ENCODE measurements at places on chromosomes 7 and 10.

- DNase-seq = no peak
These were observed 35.7 kb upstream of the SH2D4B start for GRCh38 chr10:80501913-80502521.

DNA sequence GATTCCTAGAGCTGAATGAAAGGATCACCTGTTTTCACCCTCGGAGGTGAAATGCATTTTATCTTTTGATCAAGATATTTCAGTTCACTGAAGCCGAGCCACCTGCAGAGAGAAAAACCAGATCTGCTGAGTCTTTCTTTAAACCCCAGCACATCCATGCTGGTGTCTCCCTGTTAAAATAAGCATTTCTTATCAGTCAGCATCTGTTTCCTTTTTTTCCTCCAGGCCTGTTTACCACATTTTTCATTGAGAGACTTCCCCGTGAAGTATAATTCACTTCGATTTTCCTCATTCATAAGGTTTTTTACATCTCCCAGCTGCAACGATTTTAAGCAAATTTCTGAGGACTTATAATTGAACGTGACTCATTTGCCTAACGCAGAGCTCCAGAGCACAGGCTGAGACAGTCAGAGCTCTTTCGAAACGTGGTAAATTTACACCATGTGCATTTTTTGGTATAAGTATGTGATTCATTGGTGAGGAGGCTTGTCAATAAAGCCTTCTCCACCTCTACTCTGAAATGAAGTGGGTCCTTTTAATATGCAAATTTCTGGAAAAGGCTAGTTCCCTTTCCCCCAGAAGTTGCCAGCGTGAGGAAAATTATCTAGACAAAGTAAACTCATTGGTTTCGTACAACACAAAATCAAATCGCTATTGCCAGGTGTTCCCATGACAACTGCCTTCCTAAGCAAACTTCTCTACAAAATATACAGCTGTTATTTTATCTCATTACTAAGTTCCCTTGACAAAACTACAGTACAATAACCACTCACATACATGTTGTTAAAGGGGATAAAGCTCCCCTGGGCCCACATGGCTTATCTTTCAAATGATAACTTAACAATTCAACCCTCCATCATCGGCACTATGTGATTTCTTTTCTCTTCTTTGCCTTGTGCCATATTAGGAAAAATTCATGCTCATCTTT, 374.8 kb upstream of the AKR1E2 start:
- no peak for DNase-seq

DNA sequence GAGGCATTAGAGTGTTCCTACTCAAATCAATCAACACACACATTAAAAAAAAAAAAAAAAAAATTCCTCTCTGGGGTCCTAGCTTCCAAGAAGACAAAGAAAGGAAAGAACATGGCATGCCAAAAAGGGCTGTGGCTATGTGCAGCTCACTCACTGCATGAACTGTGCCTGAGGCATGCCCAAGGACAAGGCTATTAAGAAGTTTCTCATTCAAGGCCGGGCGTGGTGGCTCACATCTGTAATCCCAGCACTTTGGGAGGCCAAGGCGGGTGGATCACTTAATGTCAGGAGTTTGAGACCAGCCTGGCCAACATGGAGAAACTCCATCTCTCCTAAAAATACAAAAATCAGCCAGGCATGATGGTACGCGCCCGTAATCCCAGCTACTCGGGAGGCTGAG, 41.9 kb upstream of the PPP3CB start:
- no peak for DNase-seq

DNA sequence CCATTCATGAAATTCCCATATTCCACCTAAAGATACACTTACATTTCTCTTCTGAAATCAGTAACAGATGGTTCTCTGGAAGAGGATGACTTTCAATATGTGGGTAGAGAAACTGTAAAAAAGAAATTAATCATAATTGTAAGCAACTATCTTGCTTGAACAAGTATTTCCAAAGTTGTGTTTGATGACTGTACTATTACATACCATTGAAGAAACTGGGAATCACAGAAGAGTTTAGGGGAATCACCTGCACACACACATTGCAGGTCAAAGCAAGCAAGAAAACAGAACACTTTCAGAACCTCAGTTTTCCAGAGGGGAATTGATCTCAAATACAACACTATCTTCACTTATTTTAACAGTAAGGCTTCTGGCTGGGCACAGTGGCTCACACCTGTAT, 33.6 kb downstream of the GSAP start:
- no peak for DNase-seq

GRCh38 chr10:103828587-103829197, 26.7 kb downstream of the SH3PXD2A start:
- DNase-seq = no peak

GRCh38 chr10:7507887-7508726, 97.3 kb upstream of the SFMBT2 start:
- DNase-seq = no peak

GRCh38 chr7:75573477-75574019, 81.4 kb downstream of the SPDYE5 start:
- no peak for DNase-seq

DNA sequence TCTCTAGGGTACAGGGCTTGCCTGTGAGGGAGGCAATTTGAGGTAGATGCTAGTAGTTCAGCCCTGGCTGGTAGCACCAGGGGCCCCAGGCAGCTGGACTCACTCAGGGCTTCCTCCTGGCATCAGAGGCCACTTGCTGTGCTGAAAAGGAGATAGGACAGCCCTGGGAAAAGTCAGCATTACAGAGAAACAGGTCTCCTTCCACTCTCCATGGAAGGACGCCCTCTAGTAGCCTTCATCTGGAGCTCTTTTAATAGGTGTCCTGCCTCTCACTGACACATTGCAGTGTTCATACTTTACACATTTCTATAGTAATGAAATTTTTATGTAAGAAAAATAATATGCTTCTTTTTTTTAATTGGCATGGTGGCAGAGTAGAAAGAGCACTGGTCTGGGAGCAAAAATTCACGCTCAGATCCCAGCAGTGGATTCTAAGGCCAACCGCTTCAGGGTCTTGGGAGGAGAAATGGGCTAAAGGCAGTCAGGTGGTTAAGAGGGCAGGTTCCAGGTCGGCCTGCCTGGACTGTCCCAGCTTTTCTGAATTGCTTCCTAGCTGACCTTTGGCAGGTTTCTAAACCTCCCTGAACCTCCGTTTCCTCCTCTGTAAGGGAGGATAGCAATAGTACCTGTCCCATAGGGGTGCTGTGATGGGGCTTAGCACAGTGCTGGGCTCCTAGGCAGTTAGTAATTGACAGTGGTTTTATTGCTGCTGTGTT, 35.8 kb downstream of the AIFM2 start:
- DNase-seq = no peak

DNA sequence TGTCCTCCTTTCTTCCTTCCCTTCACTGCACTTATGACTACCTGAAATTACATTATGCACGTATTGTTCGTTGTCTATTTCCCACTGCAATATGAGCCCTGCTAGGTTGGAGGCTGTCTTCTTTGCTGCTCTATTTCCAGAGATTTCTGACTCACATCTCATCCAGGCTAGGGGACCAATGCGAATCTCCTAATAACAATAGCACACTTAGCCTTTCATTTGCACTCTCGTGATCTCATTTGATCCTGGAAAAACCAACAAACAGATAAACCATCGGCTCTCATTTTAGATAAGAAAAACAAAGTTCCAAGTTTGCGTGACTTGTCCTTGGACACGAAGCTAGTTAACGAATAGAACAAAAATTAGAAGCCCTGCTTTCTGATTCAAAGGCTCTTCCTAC, 1.4 kb downstream of the ZNF438 start:
- no peak for DNase-seq

GRCh38 chr10:131181456-131181855, 130.1 kb downstream of the TCERG1L start:
- DNase-seq = no peak

- DNase-seq = no peak
These were observed 530.9 kb upstream of the AUTS2 start for GRCh38 chr7:69067397-69067796.

DNA sequence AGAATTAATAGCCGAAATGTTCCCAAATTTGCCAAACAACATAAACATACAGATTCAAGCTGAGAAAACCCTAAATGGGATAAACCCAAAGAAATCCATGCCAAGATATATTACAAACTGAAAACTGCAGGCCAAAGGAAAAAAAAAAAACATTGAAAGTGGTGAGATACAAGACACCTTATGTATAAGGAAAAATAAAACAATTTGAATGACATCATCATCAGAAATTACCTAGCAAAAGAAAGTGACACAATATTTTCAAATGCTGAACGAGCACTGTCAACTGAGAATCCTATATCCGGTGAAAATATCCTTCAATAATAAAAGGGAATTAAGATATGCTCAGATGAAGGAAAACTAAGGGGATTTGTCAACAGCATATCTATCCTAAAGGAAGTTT, 66.5 kb downstream of the PHYHIPL start:
- DNase-seq = no peak

GRCh38 chr7:73739387-73739767, 775 bp upstream of the ABHD11 start:
- no peak for DNase-seq

DNA sequence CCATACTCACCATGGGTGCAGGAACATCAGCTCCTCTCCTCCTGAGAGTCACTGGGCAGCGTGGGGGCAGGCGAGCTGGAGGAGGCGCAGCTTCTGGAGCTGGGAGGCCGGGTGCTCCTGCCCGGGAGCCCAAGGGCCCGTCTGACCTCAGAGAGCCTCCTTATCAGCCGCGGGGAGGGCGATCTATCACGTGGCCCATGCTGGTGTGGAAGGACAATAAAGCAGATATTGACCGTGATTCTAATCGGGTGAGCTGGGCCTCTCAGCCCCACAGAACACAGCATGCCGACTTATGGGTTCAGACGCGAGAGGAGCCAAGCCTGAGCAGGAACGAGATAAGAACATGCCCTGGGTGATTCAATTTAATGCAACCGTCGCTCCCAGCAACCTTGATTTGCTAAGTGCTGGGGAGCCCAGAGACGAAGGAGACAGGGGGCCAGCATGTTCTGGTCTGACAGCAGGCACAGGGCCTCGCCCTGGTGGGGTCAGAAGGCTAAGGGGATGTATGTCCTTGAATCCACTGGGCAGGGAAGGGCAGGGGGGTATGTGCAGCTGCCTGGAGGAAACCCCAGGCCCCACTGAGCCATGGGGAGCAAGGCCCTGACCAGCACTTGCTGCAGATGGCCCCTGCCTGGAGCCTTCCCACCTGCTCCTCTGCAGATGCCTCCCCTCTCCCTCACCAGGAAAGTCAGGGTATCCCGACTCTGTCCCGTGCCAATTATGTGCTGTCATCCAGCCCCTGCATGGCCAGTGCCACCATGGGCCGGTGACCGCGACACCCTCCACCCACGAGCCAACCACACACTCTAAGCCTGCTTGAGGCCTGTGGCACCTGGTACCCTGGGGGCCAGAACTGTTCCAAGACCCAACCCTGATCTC, 95.3 kb upstream of the RET start:
- DNase-seq = no peak

DNA sequence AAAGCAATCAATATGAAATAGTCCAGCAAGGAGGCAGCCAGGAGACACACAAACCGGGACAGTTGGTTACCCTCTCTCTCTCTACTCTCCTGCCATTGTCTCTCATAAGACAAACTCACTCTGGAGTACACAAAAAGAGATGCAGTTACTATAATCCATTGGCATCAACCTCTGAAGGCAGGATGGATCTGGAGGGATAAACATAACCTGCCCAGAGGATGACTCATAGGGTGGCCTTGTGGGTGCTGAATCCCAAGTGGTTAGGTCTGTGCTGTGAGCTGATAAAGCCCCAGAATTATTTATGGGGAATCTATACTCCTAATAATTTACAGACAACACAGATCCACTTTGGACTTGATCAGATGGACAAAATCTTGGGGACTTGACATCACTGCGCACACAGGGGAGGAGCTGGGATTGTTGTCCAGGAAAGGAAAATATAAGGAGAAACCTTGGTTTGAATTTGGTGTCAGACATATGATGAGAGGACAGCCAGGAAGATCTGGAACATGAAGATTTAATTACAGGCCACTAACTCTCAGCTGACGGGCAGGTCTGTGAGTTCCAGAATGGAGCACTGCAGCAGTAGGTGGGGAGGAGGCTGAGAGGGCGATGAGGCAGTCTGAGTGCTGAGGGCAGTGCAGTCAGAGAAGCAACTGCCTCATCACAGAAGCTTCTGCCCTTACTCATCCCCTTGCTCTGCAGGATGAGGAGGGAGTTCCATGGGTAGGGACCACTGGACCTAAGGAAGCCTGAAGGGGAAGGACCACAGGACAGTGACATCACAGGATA, 113.9 kb upstream of the PRSS58 start:
- no peak for DNase-seq

GRCh38 chr7:131424219-131424822, 96.6 kb downstream of the MKLN1 start:
- DNase-seq = no peak

DNA sequence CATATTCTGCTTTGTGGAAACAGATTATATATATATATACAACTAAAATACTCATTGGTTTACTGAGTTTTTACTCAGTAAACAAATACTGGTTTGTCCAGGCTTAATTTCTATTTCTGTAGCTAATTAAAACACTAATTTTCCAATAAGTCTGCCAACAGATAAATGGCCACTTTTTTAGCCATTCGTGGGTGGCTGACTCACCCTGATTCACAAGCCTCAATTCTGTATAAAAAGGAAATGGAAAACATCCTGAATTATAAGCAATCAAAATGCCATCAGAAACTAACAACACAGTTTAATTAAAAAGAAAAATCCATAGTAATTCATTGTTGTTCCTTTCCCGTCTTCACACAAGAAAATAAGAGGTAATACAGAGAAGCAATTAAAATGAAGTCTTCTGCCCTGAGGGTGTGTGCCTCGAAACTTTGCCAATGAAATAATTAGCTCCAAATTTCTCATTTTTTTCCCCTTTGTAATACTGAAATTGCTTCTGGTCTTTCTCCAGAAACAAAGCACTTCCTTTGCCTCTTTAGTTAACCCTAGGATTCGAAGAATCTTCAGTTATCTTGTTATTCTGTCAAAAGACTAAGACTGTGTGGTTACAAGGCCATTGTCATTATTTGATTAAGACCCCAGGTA, 118.7 kb upstream of the PTN start:
- DNase-seq = no peak

DNA sequence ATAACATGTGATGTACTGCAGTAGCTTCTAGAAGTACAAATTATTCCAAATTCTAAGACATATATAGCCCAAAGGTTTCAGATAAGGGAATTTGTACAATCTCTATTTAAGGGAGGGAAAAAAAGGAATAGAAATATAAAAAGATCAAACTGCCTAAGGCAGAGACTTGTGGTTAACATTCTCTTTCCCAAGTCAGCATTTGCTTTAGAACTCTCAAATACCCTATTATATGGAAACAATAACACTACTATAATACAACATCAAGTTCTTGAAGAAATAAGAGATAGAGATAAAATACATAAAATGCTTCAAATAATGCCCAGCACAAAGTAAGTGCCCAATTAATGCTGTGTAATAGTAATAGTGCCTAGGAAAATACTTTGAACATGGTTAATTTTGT, 123.1 kb downstream of the CRPPA start:
- DNase-seq = no peak
